ENCODE measurements at places on chromosomes 4 and X. TPM values are rescaled to one million over a fixed set of nuclear protein-coding genes. Genes with fewer than 3 reads are reported as not detected.

Gene MAGEA1
- not detected for total RNA-seq

- no peak for DNase-seq
Measured at GRCh38 chr4:13159041-13159620, 325.0 kb downstream of the RAB28 start.

DNA sequence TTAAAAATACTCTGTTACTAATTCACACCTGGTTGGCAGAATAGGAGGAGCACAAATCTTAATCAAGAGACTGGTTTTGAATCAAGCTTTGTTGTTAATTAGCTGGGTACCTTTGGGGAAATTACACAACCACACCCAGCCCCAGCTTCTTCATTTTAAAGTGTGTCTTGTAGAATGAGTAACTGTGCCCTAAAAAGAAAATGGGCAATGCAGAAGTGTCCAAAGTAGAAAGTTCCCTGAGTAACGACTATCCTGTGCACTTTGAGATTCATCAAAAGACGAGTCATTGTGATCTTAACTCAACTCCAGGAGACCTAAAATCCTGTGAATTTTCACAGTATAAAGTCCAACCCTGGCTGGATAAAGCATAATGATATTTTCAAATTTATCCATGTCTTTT is 792.3 kb upstream of the HS3ST1 start:
- DNase-seq: no peak

DNA sequence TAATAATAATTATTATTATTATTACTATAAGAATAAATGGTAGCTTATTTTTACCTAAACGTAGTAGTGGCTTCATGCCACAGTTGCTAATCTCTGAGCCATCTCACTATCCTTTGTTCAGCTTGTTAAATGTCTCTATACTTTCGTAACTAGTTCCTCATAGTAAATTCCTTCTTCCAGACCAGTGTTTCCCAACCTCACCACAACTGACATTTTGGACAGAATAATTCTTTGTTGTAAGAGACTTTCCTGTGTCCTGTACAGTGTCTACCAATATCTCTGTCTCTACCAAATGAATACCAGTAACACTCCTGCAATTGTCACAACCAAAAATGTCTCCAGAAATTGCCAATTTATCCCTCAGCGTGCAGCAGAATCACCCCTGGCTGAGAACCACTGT is 1040.9 kb downstream of the DMD start:
- DNase-seq: no peak

- no peak for DNase-seq
Measured at GRCh38 chrX:134537179-134537955, 77.4 kb downstream of the HPRT1 start.

Measured in right cardiac atrium (tissue), 5 donors.